ENCODE measurements at places on chromosomes 5 and 9. TPM values are rescaled to one million over a fixed set of nuclear protein-coding genes. Genes with fewer than 3 reads are reported as not detected.

DNA sequence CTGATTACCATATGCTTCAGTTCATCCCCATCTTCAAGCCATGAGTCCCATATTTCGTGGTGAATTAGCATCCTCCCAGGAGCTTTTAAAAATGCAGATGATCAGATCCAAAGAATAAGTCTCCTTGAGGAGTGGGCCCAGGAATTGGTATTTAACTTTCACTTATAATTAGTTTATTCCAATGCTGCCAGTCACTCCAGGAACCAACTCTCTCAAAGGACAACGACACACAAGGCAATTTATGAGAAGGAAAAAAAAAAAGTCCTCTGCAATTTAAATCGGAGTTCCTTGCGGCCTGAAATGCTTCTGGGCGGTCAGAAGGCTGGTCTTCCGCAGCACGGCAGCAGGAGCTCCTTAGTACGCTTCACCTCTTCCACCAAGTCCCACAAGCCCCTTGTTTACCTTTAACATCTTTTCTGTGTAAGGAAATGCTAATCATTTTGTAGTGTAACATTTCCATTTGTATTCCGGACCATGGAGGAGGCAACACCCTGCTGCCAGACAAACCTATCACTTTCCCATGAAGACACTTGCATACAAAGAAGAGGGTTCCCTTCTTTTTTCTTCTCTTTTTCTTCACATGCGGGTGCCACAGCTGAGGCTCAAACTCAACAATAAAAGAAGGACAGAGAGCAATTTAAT is 16.3 kb upstream of the KCNV2 start:
- no peaks in the 10 kb centered on the region for H3K4me1 ChIP-seq
- DNase-seq: no peak
- H3K36me3 ChIP-seq: peaks cover 2% of the 10 kb centered on the region
- H3K27ac ChIP-seq: no peak overlapping the region
- no peak overlapping the region for H3K4me3 ChIP-seq

- H3K4me1 ChIP-seq: no peaks in the 10 kb centered on the region
- no peak overlapping the region for H3K27ac ChIP-seq
- H3K4me3 ChIP-seq: no peak overlapping the region
- DNase-seq: no peak
Observed at GRCh38 chr9:34098307-34098706, 28.2 kb downstream of the DCAF12 start.

The RAPGEF1 gene
- 85.2 TPM for total RNA-seq

GRCh38 chr9:134592018-134592818 is 49.4 kb upstream of the COL5A1 start:
- H3K4me1 ChIP-seq: no peaks in the 10 kb centered on the region
- H3K36me3 ChIP-seq: no peaks in the 10 kb centered on the region
- H3K27me3 ChIP-seq: peaks cover 2% of the 10 kb centered on the region
- no peak for DNase-seq
- H3K4me3 ChIP-seq: no peak overlapping the region
